ENCODE measurements at places on chromosomes 1 and 21.

GRCh38 chr1:244843148-244843978 is 7.9 kb downstream of the COX20 start:
- DNase-seq: no peak

GRCh38 chr1:230899841-230900251 is 31.5 kb upstream of the C1orf198 start:
- DNase-seq: no peak

DNA sequence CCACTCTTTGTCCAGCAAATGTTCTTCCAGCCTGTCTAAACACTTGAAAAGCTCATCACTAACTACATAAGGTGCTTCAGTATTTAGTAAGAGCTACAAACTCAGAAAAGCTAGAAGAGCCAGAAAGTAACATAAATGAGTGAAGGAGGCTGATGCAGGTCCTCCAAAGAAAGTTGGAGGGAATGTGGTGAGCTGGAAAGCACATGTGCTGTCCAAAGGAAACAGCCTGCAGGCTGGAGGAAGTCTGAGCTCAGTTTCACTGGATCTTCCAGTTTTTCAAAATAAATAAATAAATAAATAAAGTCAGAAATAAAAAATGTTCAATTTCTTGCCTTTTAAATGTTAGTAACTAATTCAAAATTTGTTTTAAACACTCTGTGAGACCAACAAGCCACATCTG is 25.5 kb downstream of the ZC3H11B start:
- no peak for DNase-seq

DNA sequence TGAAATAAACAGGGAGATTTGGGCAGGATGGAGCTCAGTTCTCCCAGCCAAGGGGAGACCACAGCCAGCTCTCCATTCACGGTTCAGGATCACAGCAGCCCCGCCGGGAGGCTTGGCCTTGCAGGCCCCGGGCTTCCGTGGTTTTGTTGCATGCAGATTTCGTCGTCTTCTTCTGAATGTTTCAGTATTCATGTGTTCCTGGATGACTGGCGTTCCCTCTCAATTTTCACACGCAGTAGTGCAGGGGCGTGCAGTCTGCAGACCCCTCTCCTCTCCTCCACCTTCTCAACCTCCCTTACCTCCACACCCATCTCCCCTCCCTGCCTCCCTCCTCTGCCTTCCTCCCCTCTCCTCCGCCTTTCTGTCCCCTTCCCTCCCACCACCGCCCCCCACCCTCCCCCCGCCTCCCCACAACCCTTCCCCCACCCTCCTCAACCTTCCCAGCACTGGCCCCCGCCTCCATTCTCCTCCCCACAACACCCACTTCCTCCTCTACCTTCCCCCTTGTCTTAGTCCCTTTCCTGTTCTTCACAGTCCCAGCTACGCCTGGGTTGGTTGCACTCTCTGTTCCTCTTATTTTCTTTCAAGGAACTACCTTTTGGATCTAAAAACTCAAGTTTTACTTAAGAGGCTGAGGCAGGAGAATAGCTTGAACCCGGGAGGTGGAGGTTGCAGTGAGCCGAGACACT is 8.4 kb upstream of the SLC19A1 start:
- DNase-seq: no peak

DNA sequence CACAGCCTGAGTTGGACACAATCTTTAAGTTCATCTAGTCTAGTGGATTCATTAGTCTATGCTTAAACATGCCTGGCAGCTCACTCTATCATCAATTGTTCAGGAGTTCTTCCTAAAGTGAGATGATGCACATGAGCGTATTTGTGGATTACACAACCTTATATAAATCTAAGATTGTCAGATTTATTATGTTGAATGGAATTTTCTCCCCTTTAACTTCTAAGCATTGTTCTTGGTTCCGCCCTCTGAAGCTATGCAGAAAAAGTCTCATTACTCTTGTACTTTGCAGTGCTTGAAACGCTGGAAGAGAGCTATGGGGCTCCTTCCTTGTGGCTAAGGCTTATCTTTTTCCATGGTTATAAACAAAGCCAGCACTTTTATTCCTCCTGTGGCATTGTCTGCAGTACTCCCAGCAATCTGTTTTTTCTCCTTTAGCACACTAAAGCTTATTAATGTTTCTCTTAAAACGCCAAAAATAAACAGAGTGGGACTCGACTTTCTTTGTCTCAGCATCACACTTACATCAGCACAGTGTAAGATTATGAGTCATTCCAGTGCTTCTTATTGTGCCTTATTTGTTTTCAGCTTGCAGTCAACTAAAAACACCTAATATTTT is 316.8 kb upstream of the CAMK1G start:
- DNase-seq: no peak

DNA sequence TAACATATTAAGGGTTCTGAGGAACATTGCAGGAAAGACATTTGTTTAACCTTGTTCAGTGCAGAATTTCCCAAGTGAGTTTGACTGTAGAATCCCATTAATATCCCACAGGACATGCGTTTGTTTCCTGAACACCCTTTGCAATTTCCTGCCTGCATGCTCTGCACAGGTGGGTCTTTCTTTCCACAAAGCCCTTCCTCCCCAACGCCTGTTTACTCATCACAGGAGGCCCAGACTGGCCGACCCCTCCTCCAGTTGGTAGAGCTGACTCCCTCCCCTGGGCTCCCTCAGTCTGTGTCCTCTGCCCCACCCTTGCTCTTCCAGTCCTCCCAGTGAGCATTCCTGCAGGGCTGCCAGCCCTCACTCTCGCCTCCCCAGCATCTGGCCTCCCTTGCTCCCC is 47.5 kb upstream of the CTPS1 start:
- DNase-seq: no peak

GRCh38 chr1:233439721-233440120 is 112.2 kb downstream of the MAP3K21 start:
- DNase-seq: no peak

- DNase-seq: no peak
Observed at GRCh38 chr21:36065497-36066036, 4.3 kb upstream of the CBR1 start.

DNA sequence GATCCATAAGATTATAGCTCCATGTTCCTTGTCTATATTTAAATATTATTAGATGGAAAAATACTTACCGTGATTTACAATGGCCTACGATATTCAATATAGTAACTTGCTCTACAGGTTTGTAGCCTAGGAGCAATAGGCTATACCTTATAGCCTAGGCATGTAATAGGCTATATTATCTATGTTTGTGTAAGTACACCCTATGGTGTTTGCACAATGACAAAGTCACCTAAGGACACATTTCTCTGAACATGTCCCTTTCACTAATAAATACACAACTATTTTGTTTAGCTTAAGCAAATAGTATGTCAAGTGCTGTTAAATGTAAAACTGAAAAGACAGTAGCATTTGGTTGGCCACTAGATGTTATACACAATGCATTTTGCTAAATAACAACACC is 248.9 kb upstream of the ADGRL4 start:
- no peak for DNase-seq

GRCh38 chr1:16724718-16725438 is 15.4 kb upstream of the RNU1-4 start:
- no peak for DNase-seq

DNA sequence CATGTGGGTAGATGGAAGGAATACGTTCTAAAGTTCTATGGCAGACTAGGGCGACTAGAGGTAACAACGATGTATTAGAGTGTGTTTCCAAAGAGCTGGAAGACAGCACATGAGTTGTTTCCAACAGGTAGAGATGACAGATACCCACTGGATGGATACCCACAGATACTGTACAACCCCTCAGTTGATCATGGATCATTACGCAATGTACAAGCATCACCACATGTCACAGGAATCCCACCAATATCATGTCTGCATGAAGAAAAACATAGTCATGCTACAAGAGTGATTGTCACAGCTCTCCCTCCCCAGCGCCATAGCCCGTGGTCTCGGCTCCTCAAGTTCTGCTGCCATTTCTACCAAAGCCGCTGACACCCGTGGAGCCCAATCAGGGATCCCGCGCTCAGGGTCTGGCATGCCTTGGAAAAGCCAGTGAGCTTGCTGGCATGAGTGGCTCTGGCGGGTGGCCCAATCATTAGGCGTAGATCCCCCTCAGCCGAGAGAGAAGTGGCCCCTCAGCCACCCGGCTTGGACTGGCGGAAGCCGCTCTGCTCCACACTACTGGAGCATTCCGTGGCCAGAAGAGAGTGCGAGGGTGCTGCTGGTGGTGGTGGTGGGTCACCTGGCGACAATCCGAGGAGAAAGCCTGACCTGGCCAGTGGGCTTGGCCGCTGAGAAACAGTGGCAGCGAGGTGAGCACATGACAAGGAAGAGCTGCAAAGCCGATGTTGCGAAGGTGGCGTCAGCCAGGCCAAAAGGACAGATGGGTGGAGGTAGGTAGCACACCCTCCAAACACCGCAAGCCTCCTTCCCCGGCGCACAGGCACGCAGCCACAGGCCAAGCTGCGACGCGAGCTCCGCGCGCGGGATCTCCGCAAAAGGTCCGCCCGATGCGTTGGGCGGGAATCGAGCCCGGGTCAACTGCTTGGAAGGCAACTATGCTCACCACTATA is 65.7 kb upstream of the FCGR2A start:
- no peak for DNase-seq

DNA sequence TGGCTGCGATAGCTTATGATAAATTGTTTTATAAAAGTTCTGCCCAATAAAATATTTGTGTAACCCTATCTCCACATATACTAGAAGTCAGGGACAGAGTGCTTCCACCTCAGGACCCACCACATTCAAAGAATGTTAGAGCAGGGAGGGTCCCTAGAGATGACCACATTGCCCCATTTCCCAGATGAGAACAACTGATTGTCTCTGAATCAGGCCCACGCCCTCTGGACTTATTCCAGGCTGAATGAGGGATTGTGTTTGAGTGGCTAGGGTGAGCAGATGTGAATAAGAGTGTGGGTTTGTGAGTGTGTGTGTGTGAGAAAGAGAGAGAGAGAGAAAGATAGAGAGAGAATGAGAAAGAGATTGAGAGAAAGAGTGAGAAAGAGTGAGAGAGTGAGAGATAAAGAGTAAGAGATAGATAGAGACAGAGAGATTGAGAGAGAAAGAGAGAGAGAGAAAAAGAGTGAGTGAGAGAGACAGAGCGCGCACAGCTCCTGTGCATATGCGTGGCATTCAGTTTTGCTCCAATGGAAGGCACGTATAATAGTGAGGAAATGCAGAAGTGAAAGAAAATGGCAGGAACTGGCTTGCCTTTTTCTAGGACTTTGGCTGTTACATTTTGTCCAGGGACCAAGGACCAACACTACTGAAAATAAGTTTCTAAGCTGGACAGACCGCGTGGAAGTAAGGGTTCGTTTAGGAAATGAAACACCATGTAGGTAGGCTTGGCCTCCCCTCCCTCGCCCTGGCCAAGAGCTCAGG is 94.1 kb downstream of the ABCA4 start:
- DNase-seq: no peak

- DNase-seq: no peak
Observed at GRCh38 chr1:179910934-179911333, 28.8 kb downstream of the TOR1AIP1 start.
